ENCODE measurements at places on chromosomes 7 and 10.

- DNase-seq = no peak
These were observed 28.8 kb downstream of the MIOS start for GRCh38 chr7:7595451-7595850.

DNA sequence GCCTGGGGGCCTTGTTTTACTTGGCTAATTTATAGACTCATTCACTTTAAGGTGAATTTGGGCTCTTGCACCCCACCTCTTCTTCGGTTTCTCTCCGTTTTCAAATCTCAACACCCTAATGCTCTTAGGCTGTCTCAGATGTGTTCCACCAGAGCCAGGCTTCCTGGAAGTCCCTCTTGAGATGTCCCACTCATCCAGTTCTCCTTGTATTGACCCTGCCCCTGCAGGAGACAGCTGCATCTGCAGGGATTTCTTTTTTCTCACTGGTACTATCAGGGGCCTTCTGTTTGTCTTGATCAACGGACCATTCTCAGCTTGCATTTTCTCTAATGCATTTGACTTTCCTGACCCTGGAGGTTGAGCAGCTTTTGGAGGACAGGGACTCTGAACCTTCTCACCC, 279.5 kb downstream of the GALNT17 start:
- no peak for DNase-seq

GRCh38 chr10:55892276-55892675, 468.8 kb downstream of the ZWINT start:
- no peak for DNase-seq

GRCh38 chr10:12685261-12686058, 316.1 kb downstream of the CCDC3 start:
- DNase-seq = no peak

DNA sequence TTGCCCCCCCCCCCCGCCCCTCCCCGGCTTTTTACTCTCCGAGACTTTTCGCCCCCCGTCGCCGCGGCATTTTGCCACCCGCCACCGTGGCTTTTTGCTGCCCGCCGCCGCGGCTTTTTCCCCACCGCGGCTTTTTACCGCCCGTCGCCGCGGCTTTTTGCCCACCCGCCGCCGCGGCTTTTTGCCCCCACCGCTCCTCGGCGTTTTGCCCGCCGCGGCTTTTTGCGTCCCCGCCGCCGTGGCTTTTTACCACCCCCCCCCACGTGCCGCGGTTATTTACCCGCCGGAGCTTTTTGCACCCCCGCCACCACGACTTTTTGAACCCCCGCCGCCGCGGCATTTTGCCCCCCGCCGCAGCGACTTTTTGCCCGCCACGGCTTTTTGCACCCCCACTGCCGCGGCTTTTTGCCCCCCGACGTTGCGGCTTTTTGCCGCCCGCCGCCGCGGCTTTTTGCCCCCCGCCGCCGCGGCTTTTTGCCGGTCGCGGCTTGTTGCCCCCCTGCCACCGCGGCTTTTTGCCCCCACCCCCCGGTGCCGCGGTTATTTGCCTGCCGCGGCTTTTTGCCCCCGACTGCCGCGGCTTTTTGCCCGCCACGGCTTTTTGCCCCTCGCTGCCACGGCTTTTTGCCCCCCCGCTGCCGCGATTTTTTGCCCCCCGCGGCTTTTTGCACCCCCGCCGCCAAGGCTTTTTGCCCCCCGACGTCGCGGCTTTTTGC, 461.1 kb downstream of the ZNF33B start:
- no peak for DNase-seq

DNA sequence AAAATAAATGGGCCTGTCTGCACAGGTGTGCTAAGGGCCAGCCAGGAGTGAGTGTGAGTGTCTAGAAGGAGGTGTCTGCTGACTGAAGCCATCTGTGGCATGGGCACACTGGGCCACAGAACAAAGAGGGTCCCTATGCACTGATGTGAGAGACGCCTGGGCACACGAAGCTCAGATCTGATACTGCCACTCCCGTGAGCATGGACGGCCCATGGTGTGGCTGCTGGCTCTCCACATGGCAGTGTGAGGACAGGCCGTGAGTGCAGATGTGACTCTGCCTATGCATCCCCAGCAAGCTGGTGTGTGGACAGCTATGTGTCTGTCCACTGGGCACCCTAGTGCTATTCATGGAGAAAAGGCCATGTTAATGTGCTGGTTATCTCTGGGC, 12.8 kb upstream of the MYL7 start:
- no peak for DNase-seq

- no peak for DNase-seq
These were observed 129.4 kb upstream of the HPS1 start for GRCh38 chr10:98576096-98576495.

- DNase-seq = no peak
These were observed 62.5 kb upstream of the CAPZA2 start for GRCh38 chr7:116799916-116800315.

DNA sequence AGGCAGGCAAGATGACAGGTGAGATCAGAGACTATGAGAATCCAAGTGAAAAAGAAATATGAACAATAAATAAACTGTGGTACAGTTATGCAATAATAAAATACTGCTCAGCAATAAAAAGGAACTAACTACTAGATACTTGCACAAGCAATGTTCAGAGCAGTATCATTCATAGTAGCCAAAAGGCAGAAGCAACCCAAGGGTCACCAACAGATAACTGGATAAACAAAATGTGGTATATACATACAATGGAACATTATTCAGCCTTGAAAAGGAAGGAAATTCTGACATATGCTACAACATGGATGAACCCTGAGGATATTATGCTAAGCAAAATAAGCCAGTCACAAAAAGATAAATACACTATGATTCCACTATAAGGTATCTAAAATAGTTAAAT, 76.9 kb upstream of the KCNIP2 start:
- no peak for DNase-seq

DNA sequence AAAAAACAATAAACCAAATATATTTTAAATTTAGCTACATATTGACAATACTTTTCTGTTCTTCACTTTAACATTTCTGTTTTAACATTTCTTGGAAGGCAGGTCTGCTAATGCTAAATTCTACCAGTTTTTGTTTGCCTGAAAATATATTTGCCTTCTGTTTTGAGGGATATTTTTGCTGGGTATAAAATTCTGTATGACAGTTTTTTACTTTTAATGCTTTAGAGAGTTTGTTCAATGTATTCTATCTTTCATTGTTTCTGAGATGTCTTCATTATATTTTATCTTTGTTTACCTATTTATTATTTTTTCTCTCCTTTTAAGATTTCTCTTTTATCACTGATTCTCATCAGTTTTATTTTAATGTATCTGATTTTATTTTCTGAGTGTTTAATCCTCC, 409.2 kb upstream of the DPP6 start:
- no peak for DNase-seq

DNA sequence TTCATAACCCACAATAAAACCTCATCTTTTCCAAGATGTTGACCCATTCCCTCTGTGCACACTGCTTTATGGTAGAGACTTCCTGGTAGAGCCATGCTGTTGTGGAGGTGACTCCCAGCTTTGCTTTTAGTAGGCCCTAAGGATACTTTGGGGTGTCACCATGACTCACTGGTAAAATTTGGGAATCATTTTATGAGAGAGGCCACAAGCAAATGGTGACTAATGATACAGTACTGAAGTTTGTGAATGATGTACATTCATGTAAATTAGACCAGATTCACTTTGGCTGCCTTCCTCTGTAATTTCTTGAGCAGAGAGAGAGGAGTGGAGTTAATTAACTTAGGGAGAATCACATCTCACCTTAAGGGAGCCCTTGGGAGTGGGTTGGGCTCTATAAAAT, 686.5 kb downstream of the LRMDA start:
- no peak for DNase-seq

- DNase-seq = no peak
These were observed 16.9 kb upstream of the STMP1 start for GRCh38 chr7:135645296-135645904.

GRCh38 chr7:40733578-40733977, 598.8 kb downstream of the SUGCT start:
- DNase-seq = no peak

Measured in stimulated activated CD8-positive, alpha-beta memory T cell treated with anti-CD3 and anti-CD28 coated beads, Interleukin-7, amount 100 ng/mL, for 1 hour (primary cell).